GM12864 (cell line): ENCODE measurements at places on chromosomes 13 and 19.

GRCh38 chr13:94646904-94647303, 45.2 kb downstream of the GPR180 start:
- DNase-seq: no peak

- no peak for DNase-seq
These were observed 37.9 kb upstream of the UBAC2 start for GRCh38 chr13:99162567-99163361.

DNA sequence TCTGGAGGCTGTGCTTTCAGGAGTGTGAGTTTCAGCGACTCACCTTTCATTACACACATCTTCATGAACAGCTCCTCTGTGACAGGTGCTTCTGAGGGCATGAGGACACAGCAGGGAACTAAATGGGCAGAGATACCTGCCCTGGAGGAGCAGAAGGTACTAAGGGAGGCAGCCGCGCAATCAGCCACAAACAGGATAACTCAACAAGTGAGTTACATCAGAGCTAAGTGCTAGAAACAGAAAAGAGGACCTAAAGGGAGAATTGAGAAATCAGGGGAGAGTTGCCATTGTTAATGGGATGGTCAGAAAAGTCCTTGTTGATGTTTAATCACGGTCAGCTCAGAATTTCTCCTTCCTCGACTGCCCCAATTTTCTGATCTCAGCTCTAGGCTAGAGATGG, 42.5 kb downstream of the SYDE1 start:
- DNase-seq: no peak

GRCh38 chr19:55206664-55207500, 2.4 kb downstream of the PTPRH start:
- no peak for DNase-seq

DNA sequence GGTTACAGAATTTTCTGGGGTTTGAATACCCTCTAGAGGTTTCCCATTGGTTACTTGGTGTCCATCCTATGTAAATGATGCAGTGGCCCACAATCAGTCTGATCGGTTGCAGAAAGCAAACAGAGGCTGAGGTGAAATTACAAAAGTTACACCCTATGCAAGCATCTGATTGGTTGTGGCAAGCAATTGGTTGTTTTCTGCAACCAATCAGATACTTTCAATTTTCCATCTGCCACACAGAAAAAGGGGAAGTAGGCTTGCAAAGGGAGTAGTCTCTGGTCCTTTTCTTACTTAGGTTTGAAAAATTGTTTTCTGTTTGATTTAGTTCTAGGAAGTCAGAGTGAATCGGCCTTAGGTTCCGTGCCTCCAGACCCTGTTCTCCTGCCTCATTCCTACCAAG, 93.1 kb downstream of the WTIP start:
- DNase-seq: no peak

GRCh38 chr13:20161275-20161950, 561 bp upstream of the GJA3 start:
- no peak for DNase-seq

DNA sequence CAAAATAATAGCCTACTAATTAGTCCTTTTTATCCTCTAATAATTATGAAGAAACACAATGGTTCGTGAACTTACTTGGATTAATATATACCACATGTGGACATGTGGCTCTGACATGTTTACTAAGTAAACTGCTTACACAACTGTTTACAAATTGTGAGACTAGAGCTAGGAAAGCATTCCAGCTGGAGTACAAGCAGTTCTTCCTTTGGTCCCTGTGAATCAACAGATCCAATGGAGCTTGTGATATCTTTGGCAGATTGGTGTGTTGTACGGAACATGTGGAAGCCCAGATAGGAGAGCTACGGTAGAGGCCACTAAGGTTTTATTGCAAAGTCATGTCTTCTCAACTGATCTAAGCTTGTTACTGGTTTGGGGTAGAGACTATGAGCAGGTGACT, 145.5 kb upstream of the SPRY2 start:
- DNase-seq: no peak

DNA sequence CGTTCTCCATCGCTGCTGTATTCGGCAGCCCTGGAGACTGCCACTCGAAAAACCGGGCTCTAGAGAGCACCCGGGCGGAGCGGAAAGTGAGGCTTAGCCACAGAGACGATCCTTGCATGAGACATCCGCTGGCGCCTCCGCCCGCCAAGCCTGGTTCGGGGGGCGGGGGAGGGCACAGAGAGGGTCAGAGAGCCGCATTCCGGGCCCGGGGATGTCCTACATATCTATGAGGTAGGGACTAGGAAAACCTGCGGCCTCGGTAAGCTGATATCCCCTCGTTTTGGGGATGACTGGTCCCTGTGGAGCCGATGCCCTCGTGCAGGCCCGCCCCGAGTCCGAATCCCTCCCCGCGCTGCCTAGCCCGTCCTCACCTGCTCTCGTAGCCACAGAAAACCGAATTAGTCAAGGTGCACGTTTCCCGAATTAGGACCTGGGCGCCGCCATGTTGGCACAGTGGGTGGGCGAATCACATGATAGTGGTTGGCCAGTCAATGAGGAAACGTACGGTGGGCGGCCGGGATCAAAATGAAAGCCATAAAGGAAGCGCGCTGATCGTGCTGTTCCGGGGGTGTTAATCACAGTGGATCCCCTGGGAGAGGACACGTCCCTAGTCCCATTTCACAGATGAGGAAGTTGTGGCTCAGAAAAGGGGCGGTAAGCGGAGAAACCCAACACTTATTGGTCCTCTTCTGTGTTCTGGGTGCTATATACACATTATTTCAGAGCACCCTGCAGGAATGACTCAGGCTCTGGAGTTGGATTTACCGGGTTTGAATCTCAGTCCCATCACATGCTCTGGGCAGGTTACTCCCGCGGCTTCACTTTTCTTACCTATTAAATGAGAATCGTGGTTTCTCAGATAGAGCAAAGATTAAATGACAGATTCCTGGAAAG, at the start of gene TRMT1:
TSS of gene TRMT1 (minus strand) at position 459 of the 894 bp plus-strand sequence. CDS start at position 118, 341 bp downstream.
- DNase-seq: peak; percentile 87

DNA sequence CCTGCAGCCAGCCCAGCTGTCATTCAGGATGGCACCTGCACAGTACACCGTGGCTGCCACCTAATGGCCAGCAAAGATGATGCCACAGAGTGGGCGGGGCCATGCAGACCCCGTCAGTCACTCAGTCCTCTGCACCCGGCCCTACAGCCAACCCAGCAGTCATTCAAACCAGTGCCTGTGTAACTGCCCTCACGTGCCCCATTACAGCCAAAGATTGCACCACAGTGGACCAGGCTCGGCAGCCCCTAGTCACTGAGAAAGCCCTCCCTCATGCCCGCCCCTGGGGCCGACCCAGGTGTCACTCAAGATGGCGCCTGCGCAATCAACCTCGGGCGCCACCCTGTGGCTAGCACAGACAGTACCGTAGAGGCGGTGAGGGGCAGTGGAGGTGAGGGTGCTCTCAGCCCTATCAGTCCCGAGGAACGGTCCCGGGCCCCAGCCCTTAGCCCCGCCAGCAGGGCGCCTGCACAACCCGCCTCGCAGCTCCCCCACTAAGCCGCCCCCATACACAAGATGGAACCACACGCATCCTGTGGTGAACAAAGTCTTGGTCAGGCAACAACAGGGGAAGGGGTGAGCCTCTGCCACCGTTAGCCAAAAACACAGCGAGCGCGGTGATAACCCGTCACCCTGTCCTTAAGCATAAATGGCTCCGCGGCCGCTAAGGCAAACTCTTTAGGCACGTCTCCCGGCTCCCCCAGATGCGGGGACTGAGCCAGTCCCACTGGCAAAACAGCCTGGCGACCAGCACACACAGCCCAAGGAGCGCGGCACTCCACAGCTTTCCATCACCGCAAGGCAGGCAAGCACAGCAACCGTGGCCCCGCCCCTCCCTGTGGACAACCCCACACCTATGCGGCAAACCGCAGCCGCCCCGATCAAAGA, 2.3 kb downstream of the PEG3 start:
- no peak for DNase-seq

DNA sequence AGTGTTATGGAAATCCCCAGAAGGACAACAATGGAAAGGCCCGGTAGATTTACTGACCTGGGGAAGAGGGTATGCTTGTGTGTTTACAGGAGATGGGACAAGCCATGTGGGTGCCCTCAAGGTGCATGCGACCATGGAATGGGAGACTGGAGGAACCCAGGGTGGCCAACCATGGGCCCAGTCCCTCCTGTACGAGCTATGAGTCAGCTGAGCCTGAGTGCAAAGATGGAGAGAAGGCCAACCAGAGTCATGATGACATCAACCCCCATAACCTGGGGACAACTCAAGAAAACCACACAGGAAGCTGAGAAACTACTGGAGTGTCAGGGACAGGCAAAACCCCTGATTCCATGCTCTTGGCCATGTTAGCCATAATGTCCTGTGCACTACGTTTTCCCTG, 7.8 kb downstream of the ZNF350 start:
- no peak for DNase-seq

DNA sequence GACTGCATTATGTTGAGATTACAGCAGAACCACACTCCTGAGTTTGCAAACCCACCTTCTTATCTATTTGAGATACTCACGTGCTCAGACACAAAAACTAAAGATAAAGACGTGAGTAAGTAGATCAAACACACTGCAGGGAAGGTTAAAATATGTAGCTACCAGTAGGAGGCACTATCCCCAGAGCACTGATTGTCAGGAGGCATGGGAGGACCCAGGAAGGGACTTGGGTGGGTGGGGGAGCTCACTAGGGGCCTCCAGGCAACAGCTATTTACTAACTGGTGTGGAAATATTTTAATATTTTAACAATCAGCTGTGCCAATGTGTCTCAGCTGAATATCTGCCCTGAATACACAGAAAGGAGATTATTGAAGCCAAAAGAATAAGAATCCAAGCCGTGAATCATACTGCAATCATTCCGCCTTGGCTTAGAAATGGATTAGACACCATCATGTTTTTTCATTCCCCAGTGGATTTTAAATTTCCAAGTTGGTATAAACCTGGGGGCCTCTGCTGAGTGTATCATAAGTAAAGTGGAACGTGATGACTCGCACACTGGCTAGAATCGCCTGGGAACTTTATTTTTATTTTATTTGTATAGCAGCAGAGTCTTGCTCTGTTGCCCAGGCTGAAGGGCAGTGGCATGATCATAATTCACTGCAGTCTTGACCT, 73.2 kb upstream of the CACNA1A start:
- no peak for DNase-seq
